Esophagus mucosa (tissue), 1 donor: ENCODE measurements at places on chromosomes 1 and 21. TPM values are rescaled to one million over a fixed set of nuclear protein-coding genes. Genes with fewer than 3 reads are reported as not detected.

ADAMTSL4 gene
- 42.9 TPM for total RNA-seq

LRRC8B gene
- 19.6 TPM for total RNA-seq

FMO1 gene
- 1.8 TPM for total RNA-seq

FAM177B gene
- 0.64 TPM for total RNA-seq

UTS2 gene
- not detected for total RNA-seq

AMY1C gene
- not detected for total RNA-seq

PTPRU gene
- total RNA-seq = 6.2 TPM

TFAP2E gene
- 1.1 TPM for total RNA-seq

HES5 gene
- 1.3 TPM for total RNA-seq

PRMT6 gene
- 9.0 TPM for total RNA-seq
